ENCODE measurements at places on chromosomes 16 and 17.

- DNase-seq, result no peak
Observed at GRCh38 chr16:65126845-65127624, 5.2 kb upstream of the CDH11 start.

GRCh38 chr16:68230956-68231355 is 5.0 kb downstream of the ESRP2 start:
- DNase-seq, result no peak

GRCh38 chr17:78793968-78794367 is 11.9 kb upstream of the CYTH1 start:
- DNase-seq, result no peak

DNA sequence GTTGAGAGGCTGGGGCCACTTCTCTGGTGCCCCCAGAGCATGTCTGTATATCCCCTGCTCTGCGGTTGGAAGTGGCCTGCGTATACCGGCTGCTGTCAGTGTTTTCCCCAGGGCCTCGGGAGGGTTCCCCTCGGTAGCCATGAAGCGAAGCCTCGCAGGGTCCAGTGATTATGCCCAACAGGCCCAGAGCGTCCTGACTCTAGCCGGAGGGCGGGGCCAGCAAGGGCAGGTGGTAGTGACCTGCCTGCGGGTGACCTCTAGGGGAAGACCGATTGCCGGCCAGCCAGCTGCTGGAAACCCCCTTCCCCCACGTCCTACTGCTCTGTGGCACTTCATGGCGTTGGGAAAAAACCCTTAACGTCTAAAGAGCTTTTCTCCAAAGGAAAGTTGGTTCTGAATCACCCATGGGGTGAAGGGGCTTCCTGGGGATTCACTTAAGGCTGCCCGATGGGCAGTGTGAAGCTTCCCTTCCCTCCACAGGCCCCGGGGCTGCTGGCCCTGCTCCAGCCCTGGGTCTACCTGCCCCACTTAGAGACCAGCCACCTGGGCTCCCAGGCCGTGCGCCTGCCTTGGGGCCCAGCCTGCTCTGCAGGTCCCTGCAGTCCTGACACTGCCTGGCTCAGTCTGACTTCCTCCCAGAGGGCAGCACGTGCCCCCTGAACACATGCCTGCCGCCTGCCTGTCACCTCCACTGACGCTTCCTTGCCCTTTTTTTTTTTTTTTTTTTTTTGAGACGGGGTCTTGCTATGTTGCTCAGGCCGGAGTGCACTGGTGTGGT is 72.8 kb downstream of the SOCS1 start:
- no peak for DNase-seq

DNA sequence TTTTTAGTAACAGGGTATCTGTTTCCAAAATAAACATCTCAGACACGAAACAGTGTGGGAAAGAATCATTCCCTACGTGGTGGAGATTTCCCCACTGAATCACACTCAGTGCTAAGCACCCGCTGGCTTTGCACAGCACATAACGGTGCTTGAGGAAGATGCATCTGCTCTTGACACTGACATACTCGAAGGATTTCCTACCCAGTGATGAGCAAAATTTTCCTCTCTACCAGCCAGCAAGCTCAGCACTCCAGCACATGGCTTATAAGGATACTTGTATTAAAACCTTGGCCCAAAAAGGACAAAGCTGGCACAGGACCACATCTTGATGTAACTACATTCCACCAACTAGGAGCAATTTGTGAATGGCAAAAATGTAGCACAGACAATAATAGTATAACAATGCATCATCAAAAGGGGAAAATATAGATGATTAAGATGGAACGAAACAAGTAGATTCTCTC is 59.0 kb downstream of the ANKFY1 start:
- no peak for DNase-seq

- no peak for DNase-seq
Observed at GRCh38 chr16:84368308-84368996, at the start of gene ATP2C2. Gene ATP2C2, plus strand, starts transcription at chr16:84368538. Its CDS starts 78 bp downstream, at chr16:84368616.

DNA sequence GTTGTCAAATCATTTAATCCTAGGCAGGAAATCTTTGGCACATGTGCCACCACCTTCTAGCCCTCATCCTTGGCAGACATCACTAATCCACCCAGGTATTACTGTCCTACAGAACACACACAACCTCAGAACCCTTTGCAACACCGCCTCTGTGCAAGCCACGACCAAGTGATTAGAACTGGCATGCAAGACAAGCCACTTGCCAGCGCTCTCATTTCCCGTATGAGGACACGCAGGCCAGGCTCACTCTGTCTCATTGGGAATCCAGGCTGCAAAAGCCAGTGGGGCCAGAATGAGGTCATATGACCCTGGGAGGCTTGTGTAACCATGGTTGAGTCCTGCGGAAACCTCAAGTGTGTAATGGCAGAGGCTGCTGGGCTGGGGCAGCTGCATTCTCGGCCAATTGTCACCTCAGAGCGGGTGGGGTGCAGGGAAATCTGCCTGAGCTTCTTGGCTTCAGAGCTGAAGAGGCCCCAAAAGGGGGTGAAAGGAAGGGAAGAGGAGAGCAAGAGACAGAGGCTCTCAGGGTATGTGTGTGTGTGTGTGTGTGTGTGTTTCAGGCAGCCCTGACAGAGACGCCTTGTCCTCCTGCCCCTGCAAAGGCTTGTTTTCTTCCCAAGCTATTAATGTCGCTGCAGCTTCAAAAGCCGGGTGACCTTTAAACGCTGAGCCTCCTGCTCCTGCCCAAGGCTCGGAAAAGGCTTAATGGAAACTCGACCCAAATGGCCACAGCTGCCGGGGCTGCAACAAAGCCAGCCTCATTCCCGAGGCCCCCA is 43.2 kb upstream of the MRPS23 start:
- DNase-seq, result no peak

DNA sequence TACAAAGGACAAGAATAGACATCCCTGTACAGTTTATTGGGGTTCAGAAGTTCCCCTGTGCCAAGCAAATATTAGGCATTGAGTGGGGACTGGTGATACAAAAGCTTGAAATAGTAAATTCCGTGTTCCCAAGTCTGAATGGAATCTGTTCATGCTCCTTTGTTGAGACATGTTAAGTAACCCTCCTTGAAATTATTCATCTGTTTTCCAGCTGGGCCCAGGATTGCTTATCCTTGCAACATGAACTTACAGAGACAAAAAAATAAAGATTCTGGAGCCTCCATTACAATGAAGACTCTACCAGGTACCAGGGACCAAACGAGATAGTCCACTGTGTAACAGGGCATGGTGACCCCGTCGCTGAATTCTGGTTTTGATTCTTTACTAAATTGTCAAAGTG is 6.1 kb upstream of the CCL8 start:
- no peak for DNase-seq

DNA sequence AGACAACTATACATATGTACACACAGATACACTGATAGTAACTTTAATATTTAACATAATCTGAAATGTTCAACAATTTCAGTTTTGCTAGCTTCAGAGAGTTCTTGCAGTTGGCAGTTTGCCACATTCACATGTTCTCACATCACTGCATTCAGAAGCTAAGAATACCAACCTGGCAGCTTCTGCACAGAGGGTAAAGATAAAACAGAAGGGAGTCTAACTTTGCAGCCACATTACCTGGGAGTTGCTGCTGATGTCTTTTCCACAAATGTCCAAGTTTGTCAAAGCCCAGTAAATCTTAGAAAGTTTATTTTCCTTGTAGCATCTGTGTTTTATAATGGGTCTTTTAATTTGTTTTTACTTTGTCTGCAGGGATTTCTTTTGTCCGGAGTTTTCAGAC is 332.0 kb downstream of the BCAS3 start:
- DNase-seq, result no peak

DNA sequence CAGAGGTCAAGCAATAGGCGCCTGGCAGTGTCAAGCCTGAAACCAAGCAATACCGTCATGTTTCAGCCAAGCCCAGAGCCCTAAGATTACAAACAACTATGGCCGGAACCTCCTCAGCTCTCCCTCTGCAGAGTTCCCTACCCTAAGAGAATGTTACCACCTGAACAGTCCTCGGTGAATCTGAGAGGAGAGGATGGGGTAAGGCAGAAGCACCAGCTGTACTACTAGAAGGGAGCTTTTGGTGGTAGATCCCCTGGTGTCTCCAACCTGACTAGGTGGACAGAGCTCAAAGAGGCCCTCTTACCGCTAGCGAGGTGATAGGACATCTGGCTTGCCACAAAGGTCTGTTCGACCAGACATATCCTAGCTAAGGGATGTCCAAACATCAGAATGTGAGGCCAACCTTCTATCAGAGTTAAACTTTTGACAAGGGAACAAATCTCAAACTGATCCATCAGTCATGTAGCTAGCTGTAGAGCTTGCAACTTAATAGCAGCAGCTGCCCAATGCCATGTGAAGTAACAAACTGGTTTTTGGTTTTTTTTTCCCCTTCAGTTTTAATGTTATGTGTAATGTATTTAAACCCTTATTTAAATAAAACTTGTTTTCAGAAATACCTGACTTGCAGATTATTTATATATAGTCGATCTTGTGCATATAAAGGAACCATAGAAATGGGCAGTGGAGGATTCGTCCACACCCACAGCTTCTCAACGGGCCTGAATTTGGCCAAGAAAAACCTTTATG is 2.5 kb downstream of the EIF1 start:
- no peak for DNase-seq
